ENCODE measurements at places on chromosomes 6 and 20. TPM values are rescaled to one million over a fixed set of nuclear protein-coding genes. Genes with fewer than 3 reads are reported as not detected.

HTR1E gene
- not detected for total RNA-seq

CALHM5 gene
- under 0.01 TPM for total RNA-seq

APCDD1L gene
- total RNA-seq = under 0.01 TPM

COL19A1 gene
- not detected for total RNA-seq

PAK5 gene
- total RNA-seq = not detected

MAP7 gene
- 48.5 TPM for total RNA-seq

ALDH8A1 gene
- total RNA-seq = 0.36 TPM

ADGRF5 gene
- not detected for total RNA-seq

RUNX2 gene
- total RNA-seq = 0.34 TPM

C6orf15 gene
- 0.34 TPM for total RNA-seq

DYNLT2 gene
- 0.68 TPM for total RNA-seq

DEFB124 gene
- not detected for total RNA-seq

BIRC7 gene
- total RNA-seq = not detected

GABRR1 gene
- total RNA-seq = not detected

TMEM217 gene
- total RNA-seq = 0.68 TPM

CST4 gene
- not detected for total RNA-seq

EBF4 gene
- total RNA-seq = 2.6 TPM

CHRNA4 gene
- total RNA-seq = not detected

WFDC13 gene
- total RNA-seq = not detected

R3HDML gene
- total RNA-seq = not detected

PERP gene
- 452 TPM for total RNA-seq

RBPJL gene
- not detected for total RNA-seq

PEX3 gene
- total RNA-seq = 16.4 TPM

All from nasal cavity respiratory epithelium epithelial cell of viscerocranial mucosa (primary cell).